ENCODE measurements at places on chromosomes 6 and 20. TPM values are rescaled to one million over a fixed set of nuclear protein-coding genes. Genes with fewer than 3 reads are reported as not detected.

DNA sequence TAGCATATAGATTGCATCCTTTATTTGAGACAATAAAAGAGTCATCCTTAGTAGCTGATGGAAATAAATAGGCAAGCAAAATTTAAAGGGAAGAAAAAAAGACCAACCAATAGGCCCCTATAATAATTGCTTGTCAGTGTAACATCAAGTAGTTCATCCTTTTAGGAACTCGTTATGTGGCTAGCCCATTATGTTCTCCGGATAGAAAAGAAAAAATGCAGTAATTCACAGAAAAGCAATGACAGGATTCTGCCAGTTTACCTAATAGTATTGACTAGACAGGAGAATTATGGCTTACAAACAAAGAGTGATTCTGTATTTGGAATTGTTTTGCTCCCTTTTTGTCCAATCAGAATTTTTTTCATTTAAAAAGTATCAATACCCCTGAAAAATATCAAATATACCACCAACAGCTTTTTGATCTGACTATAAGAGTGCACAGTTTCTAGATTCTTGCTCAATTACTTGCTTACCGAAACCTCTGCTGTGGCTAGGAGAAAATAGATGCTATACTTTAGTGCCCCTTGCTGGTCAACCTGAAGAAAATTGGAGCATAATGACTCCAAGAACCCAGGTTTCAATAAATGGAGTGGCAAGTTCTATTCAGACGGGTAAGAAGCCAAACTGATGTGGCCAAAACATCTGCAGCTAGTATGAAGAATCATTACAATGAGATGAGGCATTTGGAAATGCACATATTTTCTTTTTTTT is 91.5 kb upstream of the SASH1 start:
- DNase-seq: peak; percentile 52

COX4I2 gene
- 8.1 TPM for polyA plus RNA-seq

GRCh38 chr6:87756858-87757257 is 54.8 kb upstream of the AKIRIN2 start:
- peak; percentile 30 for DNase-seq

DNA sequence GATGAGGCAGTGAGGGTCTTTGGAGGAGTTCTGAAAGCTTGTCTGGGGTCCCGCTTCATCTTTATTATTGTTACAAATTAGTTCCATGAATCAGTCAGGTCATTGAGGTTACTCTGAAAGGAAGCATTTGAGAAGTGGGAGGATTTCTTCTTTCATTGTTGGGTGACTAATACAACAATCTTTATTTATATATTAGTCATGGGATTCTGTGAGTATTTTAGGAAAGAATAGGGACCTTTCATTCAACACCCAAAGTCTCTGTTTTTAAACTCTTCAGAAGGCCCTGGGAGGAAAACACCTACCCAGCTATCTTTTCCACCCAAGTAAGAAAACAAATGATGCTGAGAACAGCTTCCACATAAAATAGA is 98.3 kb downstream of the SOD2 start:
- DNase-seq: no peak

DNA sequence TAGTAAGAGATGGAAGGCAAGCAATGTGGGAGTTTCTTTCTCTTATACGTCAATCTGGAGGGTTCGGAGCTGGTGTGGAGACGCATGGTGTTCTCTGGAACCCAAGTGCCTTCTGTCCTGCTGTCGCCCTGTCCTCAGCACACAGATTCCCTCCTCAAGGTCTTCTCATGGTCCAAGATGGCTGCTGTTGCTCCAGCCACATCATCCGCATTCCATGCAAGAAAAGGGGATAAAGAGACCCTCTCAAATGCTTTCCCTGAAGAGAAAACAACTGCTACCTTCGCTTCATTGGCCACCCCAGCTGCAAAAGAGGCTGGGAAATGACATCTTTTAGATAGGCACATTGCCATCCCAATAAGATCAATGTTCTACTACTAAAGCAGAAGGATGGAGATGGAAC is 151.2 kb downstream of the ANKRD60 start:
- no peak for DNase-seq

- DNase-seq: no peak
Observed at GRCh38 chr6:121810158-121811032, 374.9 kb downstream of the GJA1 start.

BMP7 gene
- polyA plus RNA-seq: 2.7 TPM

- no peak for DNase-seq
Observed at GRCh38 chr6:29597184-29597583, 12.3 kb downstream of the OR2H2 start.

DNA sequence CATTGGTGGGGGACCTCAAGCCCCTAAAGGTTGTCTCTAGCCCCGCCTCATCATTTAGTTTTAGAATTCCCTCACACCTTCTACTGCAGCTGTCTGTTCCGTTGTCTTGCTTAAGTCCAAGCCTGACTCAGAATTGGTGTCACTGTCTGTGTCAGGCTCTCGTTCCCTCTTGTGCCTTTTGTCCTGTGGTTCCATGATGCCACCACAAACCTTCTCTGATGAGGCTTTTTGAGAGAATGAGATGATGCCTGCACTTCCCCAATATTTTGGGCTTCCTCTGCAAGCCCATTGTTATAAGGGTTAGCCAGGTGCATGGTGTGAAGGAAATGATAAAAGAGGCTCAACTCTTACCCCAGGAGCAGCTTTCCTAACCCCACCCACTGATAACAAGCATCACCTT is 8.1 kb upstream of the AKIRIN2 start:
- no peak for DNase-seq

GRCh38 chr6:15517600-15517999 is 145.2 kb downstream of the DTNBP1 start:
- DNase-seq: no peak

- DNase-seq: no peak
Observed at GRCh38 chr6:15304337-15305042, 58.6 kb downstream of the JARID2 start.

DNA sequence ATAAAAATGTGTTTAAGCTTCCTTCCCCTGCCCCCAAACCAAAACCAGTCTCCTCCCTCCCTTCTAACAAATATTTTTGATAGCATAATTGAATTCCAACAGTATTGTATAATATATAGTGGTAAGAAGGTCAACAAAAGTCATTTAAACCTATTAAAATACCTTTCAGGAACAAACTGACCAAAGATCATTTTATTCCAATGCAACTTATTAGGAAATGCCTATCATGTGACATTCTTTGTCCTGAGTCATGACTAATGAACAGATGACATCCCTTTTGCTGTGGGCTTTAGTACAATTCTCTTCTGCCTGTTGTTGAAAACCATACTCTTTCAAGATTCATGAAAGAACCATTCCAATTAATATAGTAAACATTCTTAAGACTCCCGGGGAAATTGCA is 51.5 kb upstream of the TRAF3IP2 start:
- peak; percentile 29 for DNase-seq

- DNase-seq: peak; percentile 10
Observed at GRCh38 chr20:25984933-25985332, 288.3 kb upstream of the ZNF337 start.

TIAM2 gene
- 18.1 TPM for polyA plus RNA-seq

- DNase-seq: peak; percentile 26
Observed at GRCh38 chr6:128111096-128111495, 210.2 kb upstream of the THEMIS start.

DNA sequence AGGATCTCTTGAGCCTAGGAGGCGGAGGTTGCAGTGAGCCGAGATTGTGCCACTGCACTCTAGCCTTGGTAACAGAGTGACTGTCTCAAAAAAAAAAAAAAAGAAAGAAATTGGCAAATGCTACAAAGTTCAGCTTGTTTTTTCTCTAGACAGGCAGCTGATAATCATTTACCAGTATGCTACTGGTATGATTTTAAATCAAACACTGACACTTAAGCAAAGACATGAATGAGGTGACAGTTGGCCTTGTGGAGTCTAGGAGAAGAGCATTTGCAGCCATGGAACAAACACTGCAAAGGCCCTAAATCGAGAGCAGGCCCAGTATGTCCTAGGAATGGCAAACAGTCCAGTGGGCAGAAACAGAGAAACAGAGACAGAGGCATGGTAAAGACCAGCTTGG is 99.7 kb upstream of the CEP85L start:
- DNase-seq: no peak

SAMD3 gene
- 0.83 TPM for polyA plus RNA-seq
